Kasumi-1 (cell line): ENCODE measurements at places on chromosomes 1 and 21.
A peak's percentile ranks its signal among the peaks of the same experiment; 100 is the strongest.

GRCh38 chr1:5868931-5869500 is 123.2 kb downstream of the NPHP4 start:
- no peak for DNase-seq

DNA sequence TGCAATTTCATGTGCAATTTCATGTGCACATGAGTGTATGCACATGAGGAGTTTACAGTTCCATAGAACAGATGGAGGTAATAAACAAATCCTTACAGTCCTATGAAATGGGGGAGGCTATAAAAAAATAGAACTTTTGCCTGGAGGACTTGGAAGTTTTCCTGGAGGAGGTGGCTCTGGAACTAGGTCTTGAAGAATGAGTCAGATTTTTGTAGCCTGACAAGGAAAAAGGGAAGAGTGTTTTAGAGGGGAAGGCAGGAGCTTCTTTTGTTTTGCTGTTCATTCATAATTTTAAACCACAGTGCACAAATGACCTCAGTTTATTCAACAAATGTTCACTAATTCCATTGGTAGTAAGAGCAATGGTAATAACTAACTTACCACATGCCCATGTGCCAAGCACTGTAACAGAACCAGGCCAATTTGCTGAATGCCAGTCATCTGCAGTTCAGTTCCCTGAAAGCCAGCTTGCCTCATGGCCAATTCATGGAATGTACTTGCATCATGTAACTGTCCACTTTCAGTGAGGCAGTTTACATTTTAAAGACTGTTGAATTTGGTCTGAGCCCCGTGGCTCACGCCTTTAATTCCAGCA is 2.7 kb downstream of the DIO1 start:
- DNase-seq, result no peak

GRCh38 chr1:110829955-110830553 is 42.9 kb upstream of the CD53 start:
- DNase-seq, result peak; percentile 71

DNA sequence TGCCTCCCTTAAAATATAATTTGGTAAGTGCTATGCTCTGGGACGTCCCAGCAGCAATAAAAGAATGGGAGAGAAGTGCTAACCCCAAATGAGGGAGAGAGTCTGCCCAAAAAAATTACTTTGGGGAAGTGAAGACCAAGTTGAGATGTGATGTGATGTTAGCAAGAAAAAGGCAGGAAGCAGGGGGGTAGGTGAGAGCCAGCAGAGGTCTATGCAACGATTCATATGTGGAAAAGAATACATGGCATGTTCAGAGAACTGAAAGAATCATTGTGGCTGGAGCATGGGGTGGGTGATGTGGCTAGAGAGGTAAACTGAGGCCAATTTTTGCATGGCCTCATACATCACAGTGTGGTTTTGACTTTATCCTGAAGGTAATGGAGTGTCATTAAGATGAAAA is 5.6 kb upstream of the CTPS1 start:
- DNase-seq, result no peak

DNA sequence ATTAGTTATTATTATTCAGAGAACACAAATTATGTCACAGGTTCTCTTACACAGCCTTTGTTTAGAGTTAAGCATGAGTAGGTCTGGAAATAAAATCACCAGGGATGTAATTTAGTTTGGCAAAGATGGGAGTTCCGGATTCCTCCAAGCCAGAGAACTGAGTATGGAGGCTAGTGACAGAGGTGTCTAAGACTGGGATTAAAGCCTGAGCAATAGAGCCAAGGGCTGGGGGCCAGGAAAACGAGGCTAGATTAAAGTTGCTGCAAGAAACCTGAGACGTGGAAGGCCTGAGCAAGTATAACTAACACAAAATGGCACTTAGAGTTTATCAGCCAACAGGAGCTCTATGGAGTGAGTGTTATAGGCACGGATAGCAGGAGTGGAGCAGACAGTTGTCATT is 381.6 kb downstream of the SRGAP2C start:
- no peak for DNase-seq

DNA sequence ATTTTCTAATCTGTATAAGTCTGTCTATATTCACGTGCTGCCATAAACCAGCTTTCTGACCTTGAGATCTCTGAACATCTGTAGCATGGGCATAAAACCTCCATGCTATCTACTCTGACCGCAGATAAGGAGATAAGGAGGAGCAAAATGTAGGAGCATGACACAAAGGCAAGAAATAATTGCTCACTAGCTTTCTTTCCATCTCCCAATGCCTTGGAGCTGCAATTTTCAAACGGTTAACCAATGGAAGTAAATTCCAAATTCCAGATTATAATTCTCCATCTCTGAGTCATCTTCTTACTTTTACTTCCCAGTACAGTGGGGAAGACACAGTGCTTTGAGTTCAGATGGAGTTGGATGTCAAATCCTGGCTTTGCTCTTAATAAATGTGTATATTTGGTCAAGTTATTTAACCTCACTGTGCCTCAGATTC is 41.6 kb downstream of the CD58 start:
- no peak for DNase-seq

DNA sequence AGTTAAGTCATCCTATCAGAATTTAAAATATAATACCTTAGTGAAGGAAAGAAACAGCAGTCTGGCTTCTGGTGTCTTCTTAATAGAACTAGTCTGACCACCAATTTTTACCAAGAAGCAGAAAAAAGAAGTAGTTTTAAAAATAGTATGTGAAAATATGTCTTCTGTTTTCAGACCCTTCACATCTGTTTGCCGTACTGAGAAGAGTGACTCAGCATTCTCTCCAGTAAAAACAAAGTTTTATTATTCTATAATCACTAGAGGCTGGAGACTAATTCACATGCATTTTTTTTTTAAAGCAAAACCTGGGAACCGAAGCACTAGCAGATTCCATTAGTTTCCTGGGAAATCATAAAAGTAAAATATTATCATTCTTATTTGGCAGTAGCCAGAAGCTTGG is 163.8 kb downstream of the COL24A1 start:
- peak; percentile 38 for DNase-seq

DNA sequence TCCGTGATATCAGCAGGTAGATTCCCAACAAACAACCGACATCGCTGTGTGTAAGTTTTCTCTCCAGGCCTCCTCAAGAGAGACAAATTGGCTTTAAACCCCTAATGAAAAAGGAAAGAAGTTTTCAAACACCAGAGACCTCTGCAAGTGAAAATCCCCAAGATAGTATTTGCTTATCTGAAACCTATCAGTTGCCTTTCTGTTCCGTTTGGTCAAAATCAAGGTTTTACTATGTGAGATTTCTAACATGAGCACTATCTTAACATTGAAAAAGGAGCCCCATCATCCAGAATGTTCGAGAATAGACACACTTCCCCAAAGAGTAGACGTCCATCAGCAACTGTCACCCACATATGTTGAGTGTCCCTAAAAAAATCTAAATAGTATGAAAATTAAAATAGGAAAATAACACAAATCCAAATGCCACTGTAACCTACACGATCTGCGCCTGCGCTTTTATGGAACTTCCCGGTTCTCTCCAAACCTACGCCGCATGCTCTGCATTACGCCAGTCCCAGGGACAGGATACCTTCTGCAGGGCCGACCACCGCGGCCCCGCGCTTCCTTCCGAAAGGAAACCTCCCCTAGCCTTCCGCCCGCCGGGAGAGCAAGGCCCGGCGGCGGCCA is 1.4 kb downstream of the SFPQ start:
- peak; percentile 77 for DNase-seq

DNA sequence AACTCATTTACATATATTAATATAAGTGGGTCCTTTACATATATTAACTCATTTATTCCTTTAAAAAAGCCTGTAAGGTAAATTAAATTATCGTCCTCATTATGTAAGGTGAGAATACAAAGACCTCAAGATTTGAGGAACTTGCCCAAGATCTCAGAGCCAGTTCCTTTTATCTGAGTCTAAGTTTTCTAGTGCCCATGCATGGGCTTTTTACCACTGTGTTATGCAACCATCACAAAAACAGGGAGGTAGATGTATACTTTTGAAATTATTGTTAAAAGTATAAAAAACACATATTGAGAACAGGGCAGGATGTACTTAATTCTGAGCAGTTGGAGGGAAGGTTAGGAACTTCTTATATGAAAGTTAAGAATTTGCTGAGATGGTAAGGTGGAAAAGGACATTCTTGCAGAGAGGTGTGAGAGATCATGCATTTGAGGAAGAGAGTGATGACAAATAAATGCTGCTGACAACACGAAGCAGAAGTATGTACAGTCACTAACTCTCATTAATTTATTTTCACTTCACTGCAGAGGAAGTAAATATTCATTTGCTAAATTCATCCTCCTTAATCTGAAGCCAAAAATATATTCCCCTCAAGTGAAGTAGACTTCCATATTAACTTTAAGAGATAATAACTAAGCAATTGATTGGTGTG is 28.9 kb upstream of the LYPLAL1 start:
- peak; percentile 67 for DNase-seq

DNA sequence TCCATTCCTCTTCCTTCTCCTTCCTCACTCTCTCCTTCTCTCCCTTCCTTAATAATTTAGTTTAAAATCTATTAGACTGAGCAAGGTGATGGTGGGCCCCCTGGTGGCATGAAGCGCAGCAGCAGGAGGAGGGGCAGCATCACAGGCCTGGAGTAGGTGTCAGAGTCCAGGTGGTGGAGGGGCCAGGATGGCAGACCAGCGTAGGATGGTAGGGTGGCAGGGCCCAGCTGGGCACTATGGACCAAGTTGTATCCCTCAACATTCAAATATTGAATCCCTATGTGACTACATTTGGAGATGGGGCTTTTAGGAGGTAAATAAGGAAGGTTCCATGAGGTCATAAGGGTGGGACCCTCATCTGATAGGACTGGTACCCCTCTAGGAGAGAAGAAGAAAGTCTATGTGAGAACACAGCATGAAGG is 61.0 kb downstream of the WDR4 start:
- DNase-seq, result peak; percentile 51

DNA sequence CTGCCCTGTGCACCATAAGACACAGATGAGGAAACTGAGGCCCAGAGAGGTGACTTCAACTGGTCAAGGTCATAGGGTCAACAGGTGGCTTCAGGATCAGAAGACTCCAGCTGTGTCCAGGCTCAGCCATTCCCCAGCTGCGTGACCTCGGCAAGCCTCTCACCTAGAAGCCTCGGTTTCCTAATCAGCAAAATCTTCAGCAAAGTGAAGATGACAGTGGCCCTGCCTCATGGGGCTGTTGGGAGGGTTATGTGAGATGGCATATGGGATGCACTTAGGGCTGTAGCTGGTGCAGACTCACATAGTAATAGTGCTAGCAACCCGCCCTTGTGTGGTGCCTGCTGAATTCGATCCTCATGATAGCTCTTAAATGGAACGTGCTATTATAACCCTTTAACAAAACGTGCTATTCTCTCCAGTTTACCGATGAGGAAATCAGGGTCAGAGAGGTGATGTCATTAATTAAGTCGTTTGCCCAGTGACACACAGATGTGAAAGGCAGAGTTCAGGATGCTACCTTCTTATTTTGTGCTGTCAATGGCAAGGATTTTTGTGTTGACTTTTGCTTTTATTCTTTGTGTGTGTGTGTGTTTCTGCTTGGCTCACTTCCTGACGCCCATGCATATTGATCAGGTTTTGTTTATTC is 472.9 kb downstream of the MATN1 start:
- DNase-seq, result no peak

- DNase-seq, result no peak
These were observed 32.1 kb upstream of the PLA2G5 start for GRCh38 chr1:20037877-20038276.

- no peak for DNase-seq
These were observed 34.6 kb downstream of the RUNX3 start for GRCh38 chr1:24895511-24895910.

- no peak for DNase-seq
These were observed 43.8 kb downstream of the ALG14 start for GRCh38 chr1:95028954-95029353.

DNA sequence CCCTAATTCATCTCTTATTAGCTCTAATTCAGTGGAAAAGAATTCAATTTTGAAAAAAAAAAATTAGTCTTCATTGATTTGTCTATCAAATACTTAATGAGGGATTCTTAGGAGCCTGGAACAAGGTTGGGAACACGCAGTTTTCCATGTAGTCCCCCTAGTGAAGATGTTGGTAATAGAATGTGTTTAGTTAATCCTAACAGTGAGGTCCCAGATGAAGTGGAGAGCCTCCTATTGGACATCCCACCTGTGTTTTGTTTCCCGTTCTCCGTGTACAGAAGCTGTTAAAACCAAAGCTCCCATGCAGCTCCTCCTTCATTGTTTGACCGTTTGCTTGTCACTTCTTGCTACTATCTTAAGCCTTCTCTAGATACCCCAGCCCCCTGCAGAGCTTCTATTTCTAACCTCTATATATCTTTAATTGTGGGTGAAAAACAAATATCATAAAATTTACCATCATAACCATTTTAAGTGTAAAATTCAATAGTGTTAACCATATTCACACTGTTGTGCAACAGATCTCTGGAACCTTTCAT is 67.5 kb downstream of the PCNX2 start:
- no peak for DNase-seq

GRCh38 chr1:229132106-229132443 is 138.8 kb upstream of the RAB4A start:
- no peak for DNase-seq

GRCh38 chr1:41483001-41483850 is 1.3 kb downstream of the EDN2 start:
- no peak for DNase-seq

DNA sequence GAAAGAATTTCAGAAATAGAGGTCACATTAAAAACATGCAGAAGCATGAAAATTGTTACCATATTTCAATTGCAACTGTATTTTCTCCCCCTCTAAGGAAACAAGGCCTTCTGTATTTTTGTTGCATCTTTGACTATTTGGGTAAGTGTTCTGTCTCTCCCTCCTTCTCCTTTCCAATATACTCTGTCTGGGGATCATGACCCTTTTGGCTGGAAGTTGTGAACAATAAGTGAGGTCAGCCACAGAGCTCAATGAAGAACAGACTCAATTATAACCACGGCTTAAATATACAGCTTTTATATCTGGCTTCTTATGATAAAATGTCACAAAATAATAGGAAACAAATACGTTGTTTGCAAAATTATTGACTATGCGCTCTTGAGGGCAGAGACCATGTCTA is 47.1 kb downstream of the SPAG17 start:
- DNase-seq, result no peak

DNA sequence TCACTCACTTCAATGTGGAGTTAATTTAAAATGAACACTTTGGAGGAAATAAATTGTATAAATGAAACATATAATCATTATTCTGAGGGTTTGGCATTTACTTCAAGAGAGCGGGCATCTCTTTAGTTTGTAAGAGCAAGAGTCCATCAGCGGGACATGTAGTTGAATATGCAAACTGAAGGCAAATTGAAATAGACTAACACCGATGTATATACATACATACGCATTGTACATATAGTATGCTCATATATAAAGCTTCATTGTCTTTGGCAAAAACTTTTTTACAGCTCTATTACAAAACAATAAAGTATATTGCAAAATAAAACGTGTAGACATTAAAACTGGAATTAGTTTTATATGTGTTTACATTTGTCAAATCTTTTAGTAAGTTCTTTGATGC is 328.9 kb downstream of the LTN1 start:
- DNase-seq, result no peak

DNA sequence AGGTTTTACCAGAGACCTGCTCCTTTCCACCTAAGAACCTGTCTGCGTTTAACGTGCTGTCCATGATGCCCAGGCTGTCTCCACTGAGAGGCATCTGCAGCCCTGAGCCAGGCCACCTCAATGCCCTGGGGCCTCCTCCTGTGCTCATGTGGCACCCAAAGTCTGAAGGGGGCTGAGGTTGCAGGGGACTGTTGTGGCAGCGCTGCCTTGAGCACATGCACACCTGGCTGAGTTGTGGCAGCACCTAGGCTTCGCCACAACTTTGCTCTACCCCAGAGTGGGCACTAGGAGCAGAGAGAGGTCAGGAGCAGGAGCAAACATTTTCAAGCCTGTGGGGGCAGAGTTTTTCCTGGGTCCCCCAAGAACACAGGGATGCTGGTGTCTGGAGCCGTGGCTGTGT is 1527.1 kb downstream of the PLA2G4A start:
- DNase-seq, result no peak

- no peak for DNase-seq
These were observed 1298.9 kb upstream of the ADGRL4 start for GRCh38 chr1:80305466-80305865.
